ENCODE measurements at places on chromosomes 12 and 14.
A peak's percentile ranks its signal among the peaks of the same experiment; 100 is the strongest.

GRCh38 chr14:104536942-104537612 lies 42.5 kb upstream of the C14orf180 start:
- DNase-seq: no peak

GRCh38 chr12:128426511-128426910 lies 159.5 kb downstream of the TMEM132C start:
- DNase-seq: no peak

GRCh38 chr12:25427337-25428249 lies 125.5 kb downstream of the LMNTD1 start:
- DNase-seq: no peak

DNA sequence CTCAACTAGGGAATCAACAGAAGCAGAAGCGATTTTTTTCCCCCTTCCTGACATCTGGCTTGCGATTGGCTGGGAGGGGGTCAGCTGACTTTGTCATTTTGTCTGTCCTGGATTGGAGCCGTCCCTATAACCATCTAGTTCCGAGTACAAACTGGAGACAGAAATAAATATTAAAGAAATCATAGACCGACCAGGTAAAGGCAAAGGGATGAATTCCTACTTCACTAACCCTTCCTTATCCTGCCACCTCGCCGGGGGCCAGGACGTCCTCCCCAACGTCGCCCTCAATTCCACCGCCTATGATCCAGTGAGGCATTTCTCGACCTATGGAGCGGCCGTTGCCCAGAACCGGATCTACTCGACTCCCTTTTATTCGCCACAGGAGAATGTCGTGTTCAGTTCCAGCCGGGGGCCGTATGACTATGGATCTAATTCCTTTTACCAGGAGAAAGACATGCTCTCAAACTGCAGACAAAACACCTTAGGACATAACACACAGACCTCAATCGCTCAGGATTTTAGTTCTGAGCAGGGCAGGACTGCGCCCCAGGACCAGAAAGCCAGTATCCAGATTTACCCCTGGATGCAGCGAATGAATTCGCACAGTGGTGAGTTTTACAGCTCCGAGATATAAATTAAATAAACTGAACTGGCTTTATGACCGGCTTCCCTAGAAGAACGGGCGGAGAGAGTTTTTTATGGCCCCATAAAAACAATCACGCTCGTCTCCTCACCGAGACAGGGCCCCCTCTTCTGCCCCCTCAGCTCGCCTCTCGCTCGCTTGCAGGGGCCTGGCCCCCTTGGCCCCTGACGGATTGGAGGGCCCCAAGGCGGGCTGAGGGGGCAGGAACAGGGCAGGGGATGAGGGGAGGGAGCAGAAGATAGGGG lies at the start of gene HOXC6:
Gene HOXC6 (plus strand): TSS at position 127 of the 888 bp plus-strand sequence. CDS start 82 bp downstream, at position 209.
- no peak for DNase-seq

DNA sequence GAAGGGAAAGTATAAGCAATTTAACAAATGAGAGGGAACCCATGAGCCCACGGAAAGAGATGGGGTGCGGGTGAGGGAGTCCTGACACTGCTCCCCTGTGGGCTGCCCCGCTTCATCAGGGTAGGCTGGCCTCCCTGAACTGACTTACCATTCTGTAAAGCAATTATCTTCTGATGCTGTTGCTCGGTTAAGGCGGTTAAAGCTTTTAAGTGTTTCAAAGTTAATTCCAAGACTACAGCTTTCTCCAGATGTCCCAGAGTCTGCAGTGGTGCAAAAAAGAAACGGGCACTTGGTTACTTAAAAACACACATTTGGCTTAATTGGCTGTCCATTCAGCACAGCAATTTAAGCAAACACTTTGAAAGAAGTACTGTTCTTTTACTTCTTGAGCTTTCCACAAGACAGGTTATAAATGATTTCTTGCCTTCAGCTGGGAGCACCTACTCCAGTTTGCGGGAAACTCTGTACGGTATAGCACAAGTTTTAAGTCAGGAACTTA lies 1.3 kb downstream of the BHLHE41 start:
- no peak for DNase-seq

- no peak for DNase-seq
Observed at GRCh38 chr14:80390906-80391305, 179.6 kb upstream of the DIO2 start.

DNA sequence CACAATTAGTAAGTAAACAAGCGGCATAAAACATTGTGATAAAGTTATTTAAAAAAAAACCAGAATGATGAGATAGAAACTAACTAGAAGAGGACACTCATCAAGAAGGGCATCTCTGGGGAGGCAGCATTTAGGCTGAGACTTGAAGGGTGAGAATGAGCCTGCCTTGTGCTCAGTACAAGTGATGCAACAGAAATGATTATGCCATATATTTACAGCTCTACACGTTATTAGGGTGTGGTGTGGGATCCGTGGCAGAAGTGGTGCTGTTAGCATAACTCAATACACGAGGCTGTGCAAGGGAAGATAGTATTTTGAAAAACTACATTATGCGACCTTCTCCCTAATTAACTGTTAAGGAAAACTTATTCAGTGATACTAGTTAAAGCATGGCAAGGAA lies 178.5 kb upstream of the ATF7IP start:
- no peak for DNase-seq

DNA sequence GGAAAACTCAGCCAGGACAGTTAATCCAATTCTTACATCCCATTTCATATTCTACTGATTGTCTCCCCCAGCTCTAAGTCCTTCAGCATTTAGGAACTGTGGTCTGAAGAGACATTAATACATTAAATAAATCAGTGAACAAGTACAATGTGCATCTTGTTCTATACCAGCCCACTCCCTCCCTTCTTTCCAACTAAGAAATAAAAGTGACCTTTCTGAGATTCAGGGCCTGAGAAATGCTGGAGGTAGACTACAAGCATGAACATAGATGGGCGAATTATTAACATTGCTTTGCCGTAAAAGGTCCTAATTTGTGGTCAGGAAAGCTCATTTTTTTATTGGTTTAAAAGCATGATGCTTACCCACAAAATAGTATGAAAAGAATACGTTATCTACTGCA lies 113.1 kb downstream of the NELL2 start:
- DNase-seq: no peak

DNA sequence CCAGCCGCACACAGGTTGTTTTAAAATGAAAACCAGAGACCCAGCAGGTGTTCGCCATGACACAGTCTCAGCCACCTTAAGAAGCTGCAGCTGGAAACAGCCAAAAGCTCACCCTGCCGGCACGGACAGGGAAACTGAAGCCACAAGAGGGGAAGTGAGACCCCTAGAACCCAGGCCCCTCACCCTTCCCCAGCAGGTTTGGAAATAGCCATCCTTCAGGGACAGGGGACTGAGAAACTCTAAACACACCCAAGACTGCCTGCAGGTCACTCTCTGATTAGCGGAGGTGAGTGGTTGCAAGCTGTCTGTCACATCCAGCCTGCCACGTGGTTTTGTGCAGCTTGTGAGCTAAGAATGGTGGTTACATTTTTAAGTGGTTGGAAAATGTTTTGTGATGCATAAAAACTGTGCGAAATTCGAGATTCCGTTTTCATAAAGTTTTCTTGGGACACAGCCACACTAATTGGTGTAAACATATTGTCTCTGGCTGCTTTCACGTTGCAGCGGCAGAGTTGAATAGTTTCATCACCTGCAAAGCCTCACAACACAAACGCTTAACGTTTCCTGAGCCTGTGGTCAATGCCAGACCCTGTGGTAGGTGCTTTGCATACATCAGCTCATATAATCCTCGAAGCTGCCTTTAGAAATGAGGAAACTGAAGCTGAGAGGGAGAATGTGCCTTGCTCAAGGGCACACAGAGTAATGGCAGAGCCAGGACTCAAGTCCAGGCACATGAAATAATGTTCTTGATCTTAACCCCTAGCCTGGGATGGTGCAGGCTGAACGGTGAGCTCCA lies 1.7 kb upstream of the SELPLG start:
- DNase-seq: peak; percentile 61

DNA sequence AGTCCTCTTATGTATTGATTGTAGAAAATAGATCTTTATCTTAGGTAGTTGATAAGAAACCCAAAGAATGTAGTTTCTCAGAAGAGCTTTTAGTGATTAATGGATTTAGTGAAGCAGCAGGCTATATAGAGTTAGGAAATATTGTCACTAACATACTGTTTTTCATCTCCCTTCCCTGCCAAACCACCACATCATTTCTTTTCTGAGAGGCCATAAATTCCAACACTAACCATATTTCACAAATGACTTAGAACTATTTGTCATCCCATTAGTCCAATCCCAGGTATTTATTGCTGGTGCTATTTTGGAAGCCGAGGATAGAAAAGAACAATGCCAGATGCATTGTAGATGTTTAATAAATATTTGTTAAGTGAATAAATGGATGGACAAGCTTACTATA lies 185.7 kb downstream of the KICS2 start:
- DNase-seq: no peak

DNA sequence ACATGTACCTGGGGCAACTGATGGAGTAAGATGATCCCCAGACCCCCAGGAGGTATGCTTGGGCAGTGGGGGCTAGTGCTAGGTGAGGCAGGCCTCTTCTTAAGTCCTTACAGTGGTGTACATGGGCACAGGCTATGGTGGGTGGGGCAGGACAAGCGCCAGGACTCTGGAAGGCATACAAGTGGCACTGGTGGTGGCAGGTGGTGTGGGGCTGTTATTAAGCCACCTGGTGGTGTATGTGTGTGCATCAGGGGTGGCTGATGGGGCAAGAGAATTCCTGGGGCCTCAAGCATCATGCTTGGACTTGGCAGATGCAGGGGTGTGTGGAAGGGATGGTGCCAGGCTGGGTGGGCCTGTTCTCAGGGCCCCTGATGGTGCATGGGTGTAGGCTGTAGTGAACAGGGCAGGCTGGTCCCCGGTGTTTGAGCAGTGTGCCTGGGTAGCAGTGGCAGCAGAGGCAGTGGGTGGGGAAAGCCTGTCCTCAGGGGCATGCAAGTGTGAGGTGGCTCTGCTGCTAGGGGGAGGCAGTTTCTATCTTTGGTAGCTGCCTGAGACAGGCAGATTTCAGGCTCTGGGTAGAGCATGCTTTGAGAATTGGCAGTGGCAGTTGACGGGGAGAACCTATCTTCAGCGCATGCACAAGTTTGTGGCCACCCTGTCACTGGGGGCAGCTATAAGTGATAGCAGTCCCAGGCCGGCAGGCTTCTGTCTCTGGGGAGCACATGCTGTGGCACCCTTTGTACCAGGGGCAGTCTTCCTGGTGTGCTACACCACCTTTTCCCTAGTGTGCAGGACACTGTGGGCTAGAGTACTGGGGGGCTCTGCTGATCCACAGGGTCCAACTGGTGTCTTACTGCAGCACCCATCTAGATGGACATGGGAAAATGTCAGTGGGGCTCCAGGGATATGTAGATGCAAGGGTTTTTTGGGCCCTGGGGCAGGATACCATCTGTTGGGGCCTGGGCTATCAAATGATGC lies 52.6 kb upstream of the ABCD2 start:
- no peak for DNase-seq

DNA sequence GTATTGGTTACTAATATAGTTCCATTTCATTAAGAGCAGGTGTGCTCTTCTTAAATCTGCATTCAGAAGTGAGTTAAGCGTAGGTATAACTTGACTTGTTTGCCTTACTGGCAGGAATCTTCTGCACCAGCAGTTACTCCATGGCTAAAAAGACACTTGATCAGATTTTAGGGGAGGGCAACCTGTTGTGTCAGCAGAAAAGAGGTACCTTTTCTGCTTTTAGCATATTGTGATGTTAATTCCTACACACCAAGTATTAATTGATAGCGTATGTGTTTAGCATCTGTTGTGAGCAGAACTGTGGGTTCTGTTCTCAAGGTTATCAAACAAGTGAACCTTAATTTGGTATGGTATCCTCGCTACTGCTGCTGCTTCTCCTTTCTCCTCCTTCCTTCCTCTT lies 38.3 kb downstream of the TTLL5 start:
- DNase-seq: no peak

GRCh38 chr14:85599939-85600338 lies 70.0 kb downstream of the FLRT2 start:
- no peak for DNase-seq

GRCh38 chr12:48782457-48783395 lies 6.2 kb downstream of the ADCY6 start:
- DNase-seq: no peak

DNA sequence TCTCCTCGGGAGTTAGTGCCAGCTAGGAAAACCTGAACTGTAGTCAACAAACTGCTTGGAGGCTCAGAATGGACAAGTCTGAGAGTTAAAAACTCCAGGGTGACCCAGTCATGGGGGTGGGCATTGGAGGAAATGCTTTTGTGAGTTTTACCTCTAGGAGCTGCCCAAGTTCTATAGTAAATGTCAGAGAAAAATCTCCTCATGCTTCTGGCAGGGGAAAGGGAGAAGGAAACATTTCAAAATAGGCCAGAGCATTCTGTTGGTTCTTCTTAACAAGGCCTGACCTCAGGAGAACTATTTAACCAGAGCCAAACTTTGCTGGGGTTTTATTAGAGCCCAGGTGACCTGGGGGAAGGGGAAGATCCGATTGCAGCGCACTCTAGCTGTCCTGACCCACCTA lies 12.3 kb downstream of the NINJ2 start:
- DNase-seq: no peak

DNA sequence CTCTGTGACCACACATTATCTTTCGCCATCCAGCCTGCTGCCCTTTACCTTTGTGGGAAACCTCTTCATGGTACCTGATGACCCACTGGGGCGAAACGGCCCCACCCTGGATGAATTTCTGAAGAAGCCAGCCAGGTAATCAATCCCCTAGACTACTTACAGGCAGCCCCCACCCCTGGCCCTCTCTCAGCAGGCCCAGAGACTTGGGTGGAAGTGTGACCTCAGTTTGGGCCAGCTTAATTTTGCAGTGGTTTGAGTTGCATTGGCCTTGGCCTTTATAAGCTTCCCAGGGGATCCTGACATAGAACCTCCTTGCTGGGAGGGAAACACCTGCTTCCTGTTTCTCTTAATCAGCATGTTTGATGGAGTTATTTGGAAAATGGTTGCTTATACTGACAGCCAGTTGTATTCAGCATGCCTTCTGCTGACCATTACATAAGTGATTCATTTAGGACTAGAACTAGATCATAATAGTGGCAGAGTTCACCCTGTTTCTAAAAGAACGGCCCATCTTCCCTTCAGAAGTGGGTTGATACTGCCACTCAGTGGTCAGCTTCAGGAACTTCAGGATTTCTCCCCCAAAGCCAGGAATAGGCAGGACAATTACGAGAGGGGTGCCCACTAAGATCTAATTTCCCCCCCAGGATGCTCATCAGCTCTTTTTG lies 6.1 kb downstream of the SDR39U1 start:
- DNase-seq: peak; percentile 56

- no peak for DNase-seq
Observed at GRCh38 chr14:104787736-104788135, 7.8 kb downstream of the AKT1 start.

- DNase-seq: no peak
Observed at GRCh38 chr14:74562515-74563232, 49.4 kb downstream of the LTBP2 start.

DNA sequence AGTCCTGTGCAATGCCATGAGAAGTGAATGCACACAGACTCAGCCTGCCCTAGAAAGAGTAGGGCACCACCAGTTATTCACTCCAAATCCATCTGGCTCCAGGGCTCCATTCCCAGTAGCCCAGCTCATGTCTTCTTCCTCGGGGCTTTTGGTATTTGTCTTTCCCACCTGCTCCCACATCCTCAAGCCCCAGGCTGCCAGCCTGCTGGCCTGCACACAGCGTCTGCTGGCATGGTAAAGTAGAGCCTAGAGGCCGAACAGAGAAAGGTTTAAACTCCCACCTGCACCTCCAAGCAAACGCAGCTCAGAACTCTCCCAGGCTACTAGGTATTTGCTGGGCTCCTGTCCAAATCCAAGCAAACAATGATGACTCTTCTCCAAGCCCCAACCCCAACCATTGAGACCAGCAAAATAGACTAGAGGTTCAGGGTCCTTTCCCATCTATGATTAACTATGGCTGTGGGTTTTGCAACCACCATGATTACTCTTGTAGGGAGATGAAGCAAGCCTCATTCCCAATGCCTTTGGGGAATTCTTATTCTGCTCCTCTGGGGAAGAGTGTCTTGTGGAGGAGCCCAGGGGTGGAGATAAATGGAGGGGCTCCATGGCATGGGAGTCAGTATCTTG lies 5.2 kb upstream of the VDR start:
- no peak for DNase-seq

Measured in CD4-positive, alpha-beta T cell treated with Interleukin-6 at 100 ng/mL for 8 hours (primary cell).